Upper lobe of left lung (tissue), 6 donors: ENCODE measurements at places on chromosomes 2 and 18.

GRCh38 chr2:152962446-152962845, 244.0 kb downstream of the ARL6IP6 start:
- no peak for DNase-seq

DNA sequence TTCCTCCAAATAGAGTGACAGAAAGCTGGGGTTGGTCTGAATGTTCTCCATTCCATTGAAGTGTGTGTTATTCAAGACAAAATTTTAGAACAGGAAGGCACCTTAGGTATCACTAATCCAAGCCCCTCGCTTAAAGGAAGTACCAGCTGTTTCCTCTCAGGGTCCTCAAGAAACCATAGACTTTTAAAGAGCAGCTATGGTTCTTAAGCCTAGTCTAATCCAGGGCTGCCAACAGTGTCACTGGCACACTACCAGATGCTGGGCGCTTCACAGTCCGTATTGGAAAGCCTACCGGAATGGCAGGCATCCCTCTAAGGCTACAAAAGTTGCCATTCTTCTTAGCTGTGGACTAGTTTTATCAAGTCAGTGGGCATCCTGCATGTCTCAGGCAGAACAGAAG, 1.9 kb downstream of the NEMP2 start:
- DNase-seq = no peak

DNA sequence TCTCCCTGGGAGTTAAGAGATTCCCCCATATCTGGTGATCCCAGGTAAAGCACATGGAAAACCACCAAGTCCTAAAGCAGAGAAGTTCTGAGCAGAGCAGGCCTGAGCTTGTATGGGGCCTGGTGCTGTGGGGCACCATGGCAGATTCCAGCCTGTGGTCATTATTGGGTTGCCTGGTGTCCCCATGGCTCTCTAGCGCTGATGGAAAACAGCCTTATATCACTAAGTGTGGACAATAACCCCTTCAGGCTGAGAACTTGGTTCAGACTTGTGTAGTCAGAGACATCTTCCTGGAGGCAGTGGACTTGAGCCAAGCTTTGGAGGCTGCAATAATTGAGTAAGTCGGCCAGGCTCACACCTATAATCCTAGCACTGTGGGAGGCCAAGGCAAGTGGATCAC, 96.8 kb downstream of the MCFD2 start:
- no peak for DNase-seq

- DNase-seq = no peak
Measured at GRCh38 chr18:32714571-32715148, 58.2 kb downstream of the KLHL14 start.

DNA sequence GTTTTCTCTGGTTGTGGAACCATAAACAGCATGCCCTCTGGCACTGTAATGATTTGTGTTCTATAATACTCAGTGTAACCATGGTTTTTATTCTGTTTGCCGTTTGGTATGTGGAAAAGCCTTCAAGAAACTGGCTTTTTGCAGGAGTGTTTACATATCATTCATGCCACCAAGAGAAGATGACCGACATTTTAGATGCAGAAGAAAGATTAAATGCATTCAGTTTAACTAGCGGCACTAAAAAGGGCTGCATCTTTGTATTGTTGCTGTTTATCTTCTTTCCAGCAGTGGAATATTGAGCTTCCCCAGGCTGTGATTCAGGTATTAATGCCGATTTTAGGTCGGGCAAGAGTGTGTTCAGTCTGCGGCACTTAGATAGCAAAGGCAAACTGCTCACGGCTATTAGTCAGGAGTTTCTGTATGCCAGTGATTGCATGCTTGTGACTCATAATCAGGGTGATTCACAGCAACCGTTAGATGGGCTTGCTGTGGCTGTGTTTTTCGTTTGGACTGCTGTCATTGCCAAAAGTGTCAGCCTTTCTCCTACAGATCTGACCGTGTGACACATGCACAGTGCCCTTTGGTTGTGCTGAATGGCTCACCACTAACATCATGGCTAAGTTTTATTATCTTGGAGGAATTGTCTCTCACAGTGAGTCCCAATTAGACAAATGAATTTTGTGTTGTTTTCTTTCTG, 479.7 kb downstream of the PARD3B start:
- DNase-seq = no peak

DNA sequence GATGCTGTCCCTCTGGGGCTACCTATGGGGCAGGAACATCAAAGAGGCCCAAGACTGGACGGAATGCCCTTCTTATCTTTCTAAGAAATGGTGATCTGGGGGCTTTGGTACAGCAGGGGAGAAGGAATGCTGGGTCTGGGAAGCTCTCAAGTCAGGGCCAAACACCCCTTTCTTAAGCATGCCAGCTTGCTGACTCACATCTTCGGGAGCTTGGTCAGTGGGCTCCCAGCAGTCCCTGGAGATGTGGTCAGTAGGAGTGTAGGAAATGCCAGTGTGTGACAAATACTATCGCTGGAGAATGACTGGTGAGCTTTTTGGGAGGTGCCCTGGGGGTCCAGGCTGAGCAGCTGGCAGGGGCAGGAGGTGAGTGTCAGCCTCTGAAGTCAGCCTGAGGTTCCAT, 105.0 kb upstream of the CDC42EP3 start:
- DNase-seq = no peak

DNA sequence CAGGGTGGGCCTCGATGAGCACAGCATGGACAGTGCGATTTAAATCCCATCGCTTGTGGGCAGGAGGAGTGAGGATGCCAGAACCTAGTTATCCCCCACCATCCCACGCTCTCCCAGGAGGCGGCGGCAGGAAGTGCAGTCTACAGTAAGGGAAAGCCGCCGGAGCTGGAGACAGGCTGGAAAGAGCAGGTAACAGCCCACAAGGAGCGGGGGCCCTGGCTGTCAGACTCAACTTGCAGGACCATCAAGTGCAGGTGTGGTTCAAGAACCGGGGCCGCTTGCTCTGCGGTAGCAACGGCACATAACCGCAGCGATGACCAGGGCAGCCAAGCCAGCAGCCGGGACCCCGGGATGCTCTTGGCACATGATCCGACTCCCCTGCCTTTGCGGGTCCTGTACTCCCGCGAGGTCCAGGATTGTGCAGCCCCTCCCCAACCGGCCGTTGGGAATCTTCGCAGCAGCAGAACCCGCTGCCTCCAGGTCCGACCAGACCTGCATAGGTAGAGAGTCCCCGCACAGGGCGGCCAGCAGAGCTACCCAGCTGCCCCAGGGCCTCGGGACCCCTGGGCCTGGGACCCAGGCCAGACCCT, 82.1 kb downstream of the BIN1 start:
- peak; percentile 40 for DNase-seq

GRCh38 chr2:39772812-39773152, 6.3 kb downstream of the THUMPD2 start:
- no peak for DNase-seq

DNA sequence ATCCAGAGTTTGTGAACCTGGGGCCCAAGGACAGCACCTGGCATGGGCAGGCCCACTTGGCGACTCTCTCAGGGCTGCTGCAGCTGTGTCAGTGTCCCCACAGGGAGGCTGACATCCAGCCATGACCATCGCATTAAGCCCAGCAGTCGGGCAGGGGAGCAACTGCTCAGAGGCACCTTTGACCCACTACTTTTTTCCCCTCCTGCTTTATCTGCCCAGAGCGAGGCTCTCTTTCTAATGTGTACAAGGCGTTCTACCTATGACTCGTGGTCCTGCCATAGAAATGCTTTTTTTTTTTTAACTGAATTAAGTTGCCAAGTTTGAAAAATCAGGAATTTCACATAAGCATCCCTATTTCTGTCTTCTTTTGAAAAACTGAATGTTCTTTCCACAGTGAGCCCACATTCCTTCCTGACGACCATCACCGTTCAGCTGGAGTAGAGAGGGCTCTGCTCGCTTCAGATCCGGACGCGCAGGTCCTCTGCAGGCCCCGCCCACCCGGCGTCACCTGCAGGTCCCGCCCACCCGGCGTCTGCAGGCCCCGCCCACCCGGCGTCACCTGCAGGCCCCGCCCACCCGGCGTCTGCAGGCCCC, 403 bp upstream of the CLUL1 start:
- peak; percentile 86 for DNase-seq

DNA sequence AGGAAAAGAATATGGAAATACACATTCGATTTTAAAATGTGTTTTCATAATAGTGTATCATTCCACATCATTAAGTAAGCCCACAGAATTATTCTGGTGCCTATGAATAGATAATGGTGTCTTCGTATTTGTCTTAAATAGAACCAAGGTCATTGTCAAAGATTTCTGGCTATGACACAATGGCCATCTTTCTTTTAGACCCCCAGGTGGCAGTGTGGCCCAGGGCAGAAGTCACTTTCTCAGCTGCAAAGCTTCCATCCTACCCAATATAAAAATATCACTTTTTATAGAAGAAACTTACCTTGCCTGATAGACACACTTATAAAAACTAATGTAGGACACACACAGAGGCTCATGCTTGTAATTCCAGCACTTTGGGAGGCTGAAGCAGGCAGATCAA, 57.5 kb downstream of the ZRANB3 start:
- DNase-seq = no peak

DNA sequence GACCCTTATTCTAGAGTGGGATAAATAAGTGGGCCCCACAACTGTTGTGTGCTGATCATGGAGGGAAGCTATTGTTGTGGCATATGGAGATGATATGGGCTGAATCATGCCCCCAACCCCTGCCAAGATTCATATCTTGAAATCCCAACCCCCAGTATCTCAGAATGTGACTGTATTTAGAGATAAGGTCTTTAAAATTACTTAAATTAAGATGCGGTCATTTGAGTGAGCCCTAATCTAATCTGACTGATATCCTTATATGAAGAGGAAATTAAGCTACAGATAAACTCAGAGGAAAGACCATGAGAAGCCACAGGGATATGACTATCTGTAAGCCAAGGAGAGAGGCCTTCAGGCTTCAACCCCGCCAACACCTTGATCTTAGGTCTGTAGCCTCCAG, 188.3 kb upstream of the RND3 start:
- no peak for DNase-seq

DNA sequence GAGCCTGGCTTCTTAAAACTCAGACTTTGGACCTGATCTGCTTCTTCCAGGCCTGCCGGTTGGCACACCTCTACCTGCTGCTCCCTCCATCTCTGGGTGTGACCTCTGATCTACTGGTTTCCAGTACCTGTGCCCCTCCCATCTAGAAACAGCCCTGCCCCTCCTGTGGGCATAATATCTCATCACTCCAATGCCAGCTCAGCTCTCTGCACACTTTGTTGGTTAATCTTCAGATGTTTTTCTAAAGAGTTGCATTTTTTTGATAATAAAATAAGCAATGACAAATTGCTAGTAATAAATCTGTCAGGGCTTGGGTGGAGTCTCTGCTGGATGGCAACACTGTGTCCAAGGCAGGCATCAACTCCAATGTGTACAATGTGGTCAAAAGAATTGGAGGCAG, 89.6 kb upstream of the PPP1CB start:
- DNase-seq = no peak

DNA sequence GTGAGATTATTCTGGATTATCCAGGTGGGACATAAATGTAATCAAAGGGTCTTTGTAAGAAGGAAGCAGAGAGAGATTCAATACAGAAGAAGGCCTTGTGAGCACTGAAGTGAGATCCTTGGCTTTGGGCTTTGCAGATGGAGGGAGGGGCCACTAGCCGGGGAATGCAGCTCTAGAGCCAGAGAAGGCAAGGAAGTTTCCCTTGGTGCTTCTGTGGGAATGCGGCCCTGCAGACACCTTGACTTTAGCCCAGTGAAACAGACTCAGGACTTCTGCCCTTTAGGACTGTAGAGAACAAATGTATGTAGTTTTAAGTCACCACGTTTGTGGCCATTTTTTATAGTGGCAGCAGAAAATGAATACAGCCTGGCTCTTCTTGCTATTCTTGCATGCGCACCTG, 8.1 kb downstream of the NEU2 start:
- no peak for DNase-seq

- DNase-seq = no peak
Measured at GRCh38 chr2:60091266-60091665, 462.2 kb downstream of the BCL11A start.

DNA sequence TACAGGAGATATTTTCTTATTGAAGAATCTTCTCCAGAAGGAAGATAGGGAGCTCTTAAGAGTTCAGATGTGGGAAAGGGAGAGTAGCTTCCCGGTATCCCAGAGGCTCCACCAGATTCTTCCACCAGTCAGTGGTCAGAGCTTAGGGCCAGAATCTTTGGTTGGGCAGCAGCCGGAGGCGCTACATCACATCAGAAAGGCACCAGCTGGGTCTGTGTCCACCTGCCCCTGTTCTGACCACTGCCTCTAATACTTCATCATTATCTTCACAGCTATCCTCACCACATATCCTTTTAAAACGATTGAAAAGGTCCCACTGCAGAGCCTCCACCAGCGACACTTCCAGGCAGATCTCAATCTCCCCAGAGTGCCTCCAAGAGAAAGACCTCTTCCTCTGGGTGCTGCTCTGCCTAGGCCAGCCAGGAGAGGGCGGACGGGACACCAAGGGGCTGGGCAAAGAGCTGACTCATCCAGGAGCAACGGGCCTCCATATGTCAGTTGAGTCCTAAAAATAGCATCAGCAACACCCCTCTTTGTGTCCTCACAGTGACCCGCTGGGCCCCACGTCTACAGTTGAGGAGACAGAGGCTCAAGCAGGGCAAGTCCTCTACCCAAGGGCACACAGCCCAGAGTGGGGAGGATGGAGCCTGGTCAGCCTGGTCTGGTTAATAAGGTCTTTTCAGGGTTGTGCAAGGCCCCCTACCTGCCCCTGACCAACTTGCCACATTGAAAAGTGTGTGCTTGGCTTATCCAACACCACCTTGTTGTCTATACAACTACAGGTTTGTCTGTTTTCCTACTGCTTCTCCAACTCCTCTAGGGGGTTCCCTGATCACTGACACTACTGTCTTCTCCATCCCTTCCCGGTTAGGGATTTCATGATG, 81.2 kb downstream of the ADD2 start:
- DNase-seq = no peak

- DNase-seq = no peak
Measured at GRCh38 chr2:34337735-34338134, 738.6 kb upstream of the FAM98A start.

- DNase-seq = no peak
Measured at GRCh38 chr2:219252084-219252483, 959 bp upstream of the TUBA4B start.

DNA sequence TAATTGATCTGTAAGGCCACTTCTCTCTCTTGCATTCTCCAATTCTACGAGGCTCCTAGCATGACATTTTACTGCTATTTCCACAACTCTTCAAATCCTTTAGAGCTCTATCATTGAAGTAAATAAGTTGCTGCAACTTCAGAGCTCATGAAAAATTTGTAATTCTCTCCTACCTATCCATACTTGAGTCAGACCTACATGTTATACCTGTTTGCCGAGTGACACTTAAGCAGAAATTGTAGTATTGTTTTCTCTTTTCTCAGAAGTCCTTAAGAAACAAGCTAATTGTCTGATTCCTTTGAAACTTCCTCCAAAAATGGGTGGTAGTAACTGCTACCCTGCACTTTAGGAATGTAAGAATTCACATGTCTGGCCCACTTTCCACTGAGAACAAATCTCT, 26.1 kb downstream of the GALM start:
- DNase-seq = no peak
